H9 (cell line): ENCODE measurements at places on chromosomes 1 and 21. TPM values are rescaled to one million over a fixed set of nuclear protein-coding genes. Genes with fewer than 3 reads are reported as not detected.

KRTAP25-1 gene
- total RNA-seq = not detected in 2 replicates

DNA sequence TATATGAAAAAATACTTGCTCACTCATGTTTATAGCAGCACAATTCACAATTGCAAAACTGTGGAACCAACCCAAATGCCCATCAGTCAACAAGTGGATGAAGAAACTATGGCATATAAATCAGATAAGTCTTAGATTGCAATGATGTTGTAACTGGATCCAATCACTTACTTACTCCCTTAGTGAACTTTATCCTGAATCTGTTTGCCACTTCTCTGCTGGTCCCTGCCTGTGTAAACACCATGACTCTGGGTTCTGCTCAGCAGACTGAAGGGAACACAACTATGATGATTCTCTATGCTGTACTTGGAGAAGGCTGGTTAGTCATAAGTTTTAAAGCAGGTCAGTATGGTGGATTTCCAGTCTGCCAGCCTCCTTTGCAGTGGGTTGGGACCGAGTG lies 391.2 kb downstream of the RWDD3 start:
- no peak for DNase-seq

GRCh38 chr1:115694805-115695204 lies 53.0 kb downstream of the VANGL1 start:
- no peak for DNase-seq

- no peak for DNase-seq
Observed at GRCh38 chr1:230316864-230317745, 109.0 kb downstream of the PGBD5 start.

HCRTR1 gene
- not detected in 2 replicates for total RNA-seq

C4BPA gene
- total RNA-seq = not detected in 2 replicates
